Ovary (tissue), 10 donors: ENCODE measurements at places on chromosomes 11 and 22.

GRCh38 chr11:22787551-22788162 lies 41.9 kb downstream of the SVIP start:
- DNase-seq: no peak

DNA sequence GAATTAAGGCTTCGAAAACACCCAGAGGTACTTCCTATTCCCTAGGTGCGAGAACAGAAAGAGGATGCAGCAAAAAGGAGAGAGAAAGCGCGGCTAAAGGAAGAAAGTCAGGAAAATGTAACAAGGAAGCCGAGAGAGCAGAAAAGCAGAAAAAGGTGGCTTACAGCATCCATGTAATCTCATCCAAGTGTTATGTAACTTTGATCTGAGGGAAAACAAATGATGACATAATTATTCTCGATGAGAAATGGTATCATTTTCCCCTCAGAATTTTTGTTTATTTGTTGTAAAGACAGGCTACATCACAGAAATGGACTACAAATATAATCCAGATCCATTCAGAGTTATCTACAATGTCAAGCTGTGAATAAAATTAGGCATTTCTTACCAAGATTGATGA lies 69.1 kb upstream of the APOA1 start:
- DNase-seq: no peak

- DNase-seq: no peak
These were observed 29.1 kb upstream of the TP53I11 start for GRCh38 chr11:44979543-44980399.

DNA sequence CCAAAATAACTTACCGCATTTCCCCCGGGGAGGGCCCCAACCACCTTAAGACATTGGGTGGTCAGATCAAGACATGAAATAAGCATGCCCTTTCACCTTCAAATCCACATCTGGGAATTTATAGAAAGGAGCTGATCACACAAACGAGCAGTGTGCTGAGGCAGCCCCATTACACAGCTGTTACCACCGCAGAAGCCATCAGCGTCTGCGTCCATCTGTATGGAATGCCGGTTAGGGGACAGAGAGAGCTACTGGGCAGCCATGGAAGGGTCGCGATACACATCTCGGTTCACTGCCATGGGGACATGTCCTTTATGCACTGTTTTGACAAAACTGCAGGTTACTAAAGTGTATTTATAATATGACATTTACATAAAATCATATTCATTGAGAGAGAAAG lies 105.1 kb upstream of the LMO1 start:
- DNase-seq: no peak

DNA sequence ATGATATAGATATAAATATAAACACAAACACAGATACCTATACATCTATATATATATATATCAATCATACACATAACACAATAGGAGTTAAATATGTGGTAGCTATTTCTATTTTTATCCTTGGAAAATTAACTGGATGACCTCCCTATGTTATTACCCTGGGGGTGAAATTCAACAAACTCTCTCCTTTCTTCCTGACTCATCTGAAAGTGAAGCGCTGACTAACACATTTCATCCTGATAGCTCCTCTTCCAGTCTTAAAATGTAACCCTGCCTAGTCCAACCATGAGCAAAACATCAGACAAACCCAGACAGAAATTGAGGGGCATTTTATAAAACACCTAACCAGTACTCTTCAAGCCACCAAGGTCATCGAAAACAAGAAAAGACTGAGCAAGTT lies 220.6 kb upstream of the ISX start:
- DNase-seq: no peak

GRCh38 chr11:32434356-32435151 lies 785 bp downstream of the WT1 start:
- peak; percentile 74 for DNase-seq

DNA sequence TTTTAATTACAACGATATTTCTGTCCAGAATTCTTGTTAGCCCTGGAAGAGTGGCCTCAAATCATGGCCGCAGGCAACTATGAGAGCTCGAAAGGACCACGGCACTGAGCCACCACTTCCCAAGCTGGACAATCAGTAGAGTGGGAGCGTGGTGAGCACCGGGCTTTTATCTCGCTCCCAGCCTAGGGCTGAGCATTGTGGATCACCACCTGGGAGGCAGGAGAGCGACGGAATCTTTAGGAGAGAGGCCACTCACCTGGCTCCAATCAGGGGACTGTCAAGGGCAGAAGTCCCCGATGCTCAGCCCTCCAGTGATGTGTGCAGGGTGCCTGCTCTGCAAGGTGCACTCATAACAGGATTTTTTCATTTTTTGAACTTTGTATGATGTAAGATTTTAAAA lies 377.1 kb upstream of the B3GAT1 start:
- DNase-seq: no peak

DNA sequence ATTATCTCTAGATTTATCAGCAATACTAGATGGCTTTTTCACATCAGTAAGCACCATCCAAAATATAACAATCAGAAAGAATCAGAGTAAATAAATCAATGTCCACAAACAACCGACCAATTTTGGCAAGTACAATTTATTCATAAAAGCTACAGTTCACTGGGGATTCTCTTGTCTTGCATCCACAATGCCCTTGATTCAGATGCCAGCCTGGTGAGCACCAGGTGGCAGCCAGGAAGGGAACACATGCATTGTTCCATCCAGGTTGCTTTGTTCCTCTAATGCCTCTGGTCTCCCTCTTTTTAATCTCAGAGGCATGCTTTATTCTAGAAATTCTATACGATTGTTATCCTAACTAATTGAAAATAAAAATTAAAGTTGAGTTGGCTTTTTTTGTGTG lies 242.1 kb upstream of the KIRREL3 start:
- DNase-seq: no peak

- no peak for DNase-seq
These were observed 884 bp downstream of the IL10RA start for GRCh38 chr11:117986981-117987574.

GRCh38 chr22:24407884-24408283 lies 19.5 kb upstream of the ADORA2A start:
- no peak for DNase-seq

GRCh38 chr11:9663699-9664275 lies at the start of gene SWAP70:
SWAP70 (plus strand) TSS chr11:9664077; CDS start chr11:9664180, 103 bp downstream.
- peak; percentile 87 for DNase-seq

DNA sequence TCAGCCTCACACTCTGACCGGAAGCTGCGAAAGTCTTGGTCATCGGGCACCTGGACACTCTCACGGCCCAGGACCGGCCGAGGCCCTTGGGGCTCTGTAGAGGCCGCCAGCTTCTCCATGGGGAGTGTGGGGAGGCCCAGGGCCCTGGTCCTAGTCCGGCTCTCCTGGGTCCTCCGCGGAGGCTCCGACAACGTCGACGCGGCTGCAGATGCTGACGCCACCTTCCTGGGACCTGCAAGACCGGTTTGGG lies 12.9 kb downstream of the STARD10 start:
- no peak for DNase-seq

DNA sequence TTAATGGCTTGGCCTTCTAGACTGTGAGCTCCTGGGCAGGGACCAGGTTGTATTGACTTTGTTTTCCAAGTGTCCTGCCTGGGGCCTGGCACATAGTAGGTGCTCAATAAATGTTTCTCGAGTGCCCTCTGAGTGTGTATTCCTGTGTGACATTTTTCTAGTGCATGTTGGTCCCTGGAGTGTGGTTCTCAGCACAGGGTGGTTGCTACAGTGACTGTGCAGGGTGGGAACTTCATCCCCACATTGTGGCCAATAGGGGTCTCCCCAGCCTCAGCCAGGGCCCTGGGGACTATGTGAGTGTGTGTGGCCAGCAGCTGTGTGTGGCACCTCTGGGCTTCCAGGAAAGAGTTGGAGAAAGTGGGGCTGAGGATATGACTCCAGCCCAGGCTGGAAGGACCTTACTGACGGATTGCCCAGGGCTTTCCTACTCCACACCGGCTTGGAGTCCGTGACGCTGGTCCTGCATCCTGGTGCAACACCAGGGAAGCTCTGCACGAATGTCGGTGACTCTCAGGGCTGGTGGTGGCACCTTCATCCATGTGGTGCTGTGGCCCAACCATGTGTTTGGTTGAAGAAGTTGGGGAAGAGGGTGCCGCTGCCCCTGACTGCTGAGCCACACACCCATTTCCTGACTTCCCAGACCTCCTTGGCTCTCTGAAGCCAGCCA lies 9.0 kb upstream of the MARK2 start:
- DNase-seq: no peak

- no peak for DNase-seq
These were observed 310.1 kb downstream of the CADM1 start for GRCh38 chr11:115193914-115194801.

- DNase-seq: peak; percentile 73
These were observed 29.7 kb downstream of the ZFTA start for GRCh38 chr11:63738720-63739360.

- no peak for DNase-seq
These were observed 4.8 kb upstream of the PRSS23 start for GRCh38 chr11:86795511-86795910.

- DNase-seq: no peak
These were observed 31.7 kb upstream of the SHISAL1 start for GRCh38 chr22:44344407-44344806.

DNA sequence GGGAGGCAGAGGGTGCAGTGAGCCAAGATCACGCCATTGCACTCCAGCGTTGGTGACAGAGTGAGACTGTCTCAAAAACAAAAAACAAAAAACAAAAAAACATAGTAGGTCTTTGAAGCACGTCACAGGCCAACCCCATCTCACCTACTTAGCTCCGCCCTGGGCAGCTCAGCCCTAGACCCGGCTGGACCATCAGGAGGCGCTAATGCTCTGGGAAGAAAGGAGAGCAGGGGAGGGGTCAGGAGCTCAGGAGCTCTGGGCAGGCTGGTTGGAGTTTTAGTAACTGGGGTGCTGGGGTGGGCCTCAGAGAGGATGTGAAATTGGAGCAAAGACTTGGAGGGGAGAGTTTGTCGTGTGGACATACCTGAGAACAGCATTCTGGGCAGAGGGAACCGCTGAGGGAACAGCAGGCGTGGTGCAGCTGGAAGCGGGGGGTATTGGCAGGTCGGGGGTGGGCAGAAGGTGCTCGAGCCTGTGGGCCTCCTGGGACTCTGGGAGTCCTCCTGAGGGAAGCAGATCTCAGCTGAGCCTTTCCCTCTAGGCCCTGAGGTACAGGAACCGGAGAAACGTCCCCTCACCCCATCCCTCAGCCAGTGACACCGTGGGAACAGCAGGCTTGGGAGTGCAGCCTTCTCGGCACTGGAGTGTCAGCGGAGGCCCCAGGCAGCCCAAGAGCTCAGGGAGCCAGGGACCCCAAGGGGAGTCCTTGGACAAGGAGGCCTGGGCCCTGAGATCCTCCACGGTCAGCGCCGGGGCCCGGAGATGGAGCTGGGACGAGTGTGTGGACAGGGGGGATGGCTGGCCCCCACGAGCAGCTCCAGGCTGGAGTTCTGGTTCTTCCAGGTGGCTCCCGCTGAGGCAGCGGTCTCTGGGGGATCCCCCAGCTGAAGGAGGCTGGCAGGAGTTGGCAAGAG lies 2.2 kb upstream of the RPS6KA4 start:
- DNase-seq: no peak

DNA sequence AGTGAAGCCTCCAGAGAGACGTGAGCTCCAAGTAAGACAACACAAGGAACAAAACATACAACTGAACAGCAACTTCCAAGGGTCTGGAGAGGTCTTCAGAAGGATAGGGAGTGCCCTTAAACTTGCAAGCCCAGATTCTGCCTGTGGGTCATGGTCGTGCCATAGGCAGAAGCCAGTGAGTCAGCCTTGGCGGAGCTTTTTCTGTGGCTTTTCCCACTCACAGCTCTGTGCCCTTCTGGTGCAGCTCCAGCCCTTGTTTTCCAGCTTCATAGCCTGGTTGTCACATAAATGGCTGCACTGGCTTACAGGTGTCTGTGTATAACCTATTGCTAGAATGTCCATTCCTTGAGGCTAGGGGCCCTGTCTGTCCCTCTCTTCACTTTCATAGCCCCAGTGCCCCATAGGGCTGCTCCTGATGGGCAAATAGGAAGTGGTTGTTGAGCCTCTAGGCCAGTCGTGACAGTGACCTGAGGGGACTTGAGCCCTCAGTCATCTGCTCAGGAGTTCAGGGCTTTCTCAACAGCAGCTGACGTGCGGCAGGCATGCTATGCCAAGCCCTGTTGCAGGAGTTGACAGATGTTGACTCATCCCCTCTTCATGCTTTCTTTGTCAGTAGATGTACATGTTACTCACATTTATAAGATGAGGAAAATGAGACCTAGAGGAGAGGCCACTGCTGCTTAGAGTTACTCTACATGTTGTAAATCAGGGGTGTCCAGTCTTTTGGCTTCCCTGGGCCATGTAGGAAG lies 7.4 kb downstream of the MED15 start:
- no peak for DNase-seq

DNA sequence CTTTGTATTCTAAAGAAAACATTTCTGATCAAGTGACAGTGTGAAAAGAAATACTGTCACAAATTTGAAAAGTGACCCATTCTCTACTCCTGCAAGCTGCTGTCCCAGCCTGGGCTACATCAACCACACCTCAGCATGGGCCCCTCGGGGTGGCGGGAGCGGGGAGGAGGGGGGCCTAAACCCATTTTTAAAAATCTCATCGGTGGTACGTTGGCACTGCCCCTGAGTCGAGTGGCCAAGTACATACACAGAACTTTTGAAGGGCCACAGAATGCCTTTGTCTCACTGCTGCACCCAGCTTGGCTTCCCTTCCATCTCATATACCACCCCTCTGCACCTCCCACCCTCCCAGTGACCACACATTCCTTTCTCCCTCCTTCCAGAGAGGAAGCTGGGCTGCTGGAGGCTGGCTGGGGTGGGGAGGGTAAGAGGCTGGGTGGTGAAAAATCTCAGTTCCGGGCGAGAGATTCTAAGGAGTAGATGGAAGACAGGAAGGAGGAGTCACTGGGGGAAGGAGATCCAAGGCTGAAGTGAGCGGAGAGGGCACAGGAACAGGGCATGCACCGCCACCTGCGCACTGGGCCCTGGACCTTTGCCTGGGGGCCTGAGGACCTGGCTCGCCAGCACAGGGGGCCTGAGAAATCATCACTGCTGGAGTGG lies 21.1 kb downstream of the FXYD6 start:
- peak; percentile 13 for DNase-seq
